ENCODE measurements at places on chromosomes 11 and 22.

- DNase-seq = no peak
Measured at GRCh38 chr11:34044664-34045485, 6.7 kb upstream of the CAPRIN1 start.

DNA sequence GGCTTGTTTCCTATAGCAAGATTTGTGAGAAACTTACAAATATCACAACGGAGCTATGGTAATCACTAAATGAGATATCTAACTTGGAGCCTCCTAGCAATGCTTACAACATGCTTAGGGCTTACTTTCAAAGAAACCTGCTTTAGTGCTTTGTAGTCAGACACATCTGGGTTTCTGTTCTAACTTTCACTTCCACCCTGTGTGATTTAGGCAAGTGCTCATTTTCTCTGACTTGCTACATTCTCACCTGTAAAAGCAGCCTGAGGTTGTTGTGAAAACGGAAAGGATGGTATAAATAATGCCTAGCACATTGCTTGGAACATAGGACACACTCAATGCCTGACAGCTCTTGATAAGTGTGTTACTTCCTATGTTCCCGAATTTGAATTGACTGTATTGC is 45.6 kb downstream of the LRRC4C start:
- DNase-seq = no peak

- DNase-seq = peak; percentile 75
Measured at GRCh38 chr22:37552524-37553163, 7.6 kb upstream of the CDC42EP1 start.

DNA sequence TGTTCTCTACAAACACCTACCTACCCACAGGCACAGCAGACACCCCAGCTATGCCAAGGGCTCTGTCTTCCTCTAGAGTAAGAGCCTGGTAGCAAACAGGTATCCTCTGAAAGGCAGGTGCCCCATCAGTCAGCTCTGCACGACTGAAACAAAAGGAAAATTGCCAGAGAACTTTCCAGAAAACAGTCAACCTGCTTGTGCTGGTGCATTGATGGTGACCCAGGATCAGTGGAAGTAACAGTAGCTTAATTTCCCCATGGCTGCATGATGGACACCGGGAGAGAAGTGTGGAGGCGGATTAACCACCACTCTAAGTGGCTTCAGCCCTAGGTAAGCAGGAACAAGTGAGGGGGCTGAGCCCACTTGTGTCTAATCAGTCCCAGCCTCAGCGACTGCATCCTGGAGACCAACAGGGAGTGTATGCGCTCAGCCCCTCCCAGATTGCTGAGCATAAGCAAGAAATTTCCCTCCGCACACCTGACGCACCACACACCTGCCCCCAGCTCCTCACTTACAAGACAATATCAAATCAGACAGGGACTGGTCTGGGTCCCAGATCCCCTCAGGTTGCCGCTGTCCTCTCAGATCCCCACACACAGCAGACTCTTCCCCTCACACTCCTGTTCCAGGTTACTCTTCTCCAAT is 70.7 kb upstream of the IGLL5 start:
- no peak for DNase-seq

- peak; percentile 28 for DNase-seq
Measured at GRCh38 chr11:35363854-35364780, 55.2 kb downstream of the SLC1A2 start.

DNA sequence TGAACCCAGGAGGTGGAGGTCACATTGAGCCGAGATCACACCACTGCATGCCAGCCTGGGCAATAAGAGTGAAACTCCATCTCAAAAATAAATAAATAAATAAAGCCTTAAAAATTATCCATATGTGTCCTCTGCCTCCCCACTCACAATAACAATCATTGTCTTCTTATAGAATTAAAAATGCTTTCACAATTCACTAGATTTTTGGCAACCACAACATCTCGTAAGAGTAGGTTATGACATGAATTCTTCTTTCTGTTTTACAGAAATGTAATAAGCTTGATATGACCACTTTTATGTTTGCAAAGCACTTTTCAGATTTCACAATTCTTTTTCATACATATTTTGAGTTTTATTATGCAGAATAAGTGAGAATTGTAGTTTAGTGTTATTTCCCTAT is 54.5 kb upstream of the HSPA8 start:
- no peak for DNase-seq

GRCh38 chr11:112175599-112175952 is 264 bp downstream of the BCO2 start:
- DNase-seq = no peak

- DNase-seq = no peak
Measured at GRCh38 chr11:36041988-36042611, 98.2 kb downstream of the LDLRAD3 start.

DNA sequence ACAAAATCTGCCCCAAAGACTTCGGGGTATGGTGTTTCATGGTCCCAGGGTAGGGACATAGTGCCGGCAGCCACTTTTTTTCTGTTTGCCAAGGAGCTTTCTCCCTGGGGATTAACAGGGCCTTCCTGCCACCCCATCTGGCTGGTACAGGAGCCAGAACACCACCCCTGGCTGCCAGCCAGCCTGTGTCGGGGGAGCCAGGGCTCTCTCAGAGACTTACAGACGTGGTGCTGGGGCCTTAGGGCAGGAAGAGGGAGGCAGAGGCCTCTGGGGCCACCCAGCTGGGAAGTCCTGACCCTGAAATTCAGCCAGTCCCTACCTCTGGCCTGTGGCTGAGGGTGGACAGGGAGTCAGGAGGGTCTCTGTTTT is 52.4 kb upstream of the CDON start:
- peak; percentile 60 for DNase-seq

GRCh38 chr11:118441770-118442275 is 5.5 kb downstream of the KMT2A start:
- no peak for DNase-seq

GRCh38 chr11:12478743-12479142 is 101.4 kb downstream of the PARVA start:
- DNase-seq = no peak

- DNase-seq = no peak
Measured at GRCh38 chr11:131787119-131787518, 416.7 kb downstream of the NTM start.

DNA sequence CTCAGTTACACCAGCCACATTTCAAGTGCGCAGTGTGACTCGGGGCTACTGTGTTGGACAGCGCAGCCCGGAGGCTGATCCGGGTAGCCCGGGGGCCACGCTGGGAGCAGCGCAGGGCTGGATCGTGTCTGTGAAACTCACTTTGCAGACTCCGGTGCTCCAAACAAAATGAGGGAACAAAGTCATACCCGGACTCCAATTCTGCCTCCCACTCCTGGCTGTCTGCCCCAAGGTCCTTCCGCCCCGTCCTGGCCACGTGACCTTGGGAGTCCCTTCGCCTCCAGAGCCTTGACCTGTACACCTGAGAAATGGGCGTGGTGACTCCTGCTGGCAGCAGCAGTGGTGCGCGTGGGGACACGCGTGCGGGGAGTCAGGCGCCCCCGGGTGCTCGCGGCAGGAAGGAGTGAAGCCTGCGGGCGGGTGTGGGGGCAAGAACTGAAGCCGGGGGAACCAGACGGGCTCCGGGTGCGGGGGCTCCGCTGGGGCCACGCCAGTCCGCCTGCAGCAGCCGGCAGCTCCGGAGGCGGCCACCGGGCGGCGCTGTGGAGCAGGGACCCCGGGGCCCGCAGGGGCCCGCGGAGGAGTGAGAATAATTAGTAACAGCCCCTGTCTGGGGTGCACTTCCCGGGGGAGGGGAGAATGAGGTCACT is 42.4 kb downstream of the KCNJ4 start:
- DNase-seq = no peak

DNA sequence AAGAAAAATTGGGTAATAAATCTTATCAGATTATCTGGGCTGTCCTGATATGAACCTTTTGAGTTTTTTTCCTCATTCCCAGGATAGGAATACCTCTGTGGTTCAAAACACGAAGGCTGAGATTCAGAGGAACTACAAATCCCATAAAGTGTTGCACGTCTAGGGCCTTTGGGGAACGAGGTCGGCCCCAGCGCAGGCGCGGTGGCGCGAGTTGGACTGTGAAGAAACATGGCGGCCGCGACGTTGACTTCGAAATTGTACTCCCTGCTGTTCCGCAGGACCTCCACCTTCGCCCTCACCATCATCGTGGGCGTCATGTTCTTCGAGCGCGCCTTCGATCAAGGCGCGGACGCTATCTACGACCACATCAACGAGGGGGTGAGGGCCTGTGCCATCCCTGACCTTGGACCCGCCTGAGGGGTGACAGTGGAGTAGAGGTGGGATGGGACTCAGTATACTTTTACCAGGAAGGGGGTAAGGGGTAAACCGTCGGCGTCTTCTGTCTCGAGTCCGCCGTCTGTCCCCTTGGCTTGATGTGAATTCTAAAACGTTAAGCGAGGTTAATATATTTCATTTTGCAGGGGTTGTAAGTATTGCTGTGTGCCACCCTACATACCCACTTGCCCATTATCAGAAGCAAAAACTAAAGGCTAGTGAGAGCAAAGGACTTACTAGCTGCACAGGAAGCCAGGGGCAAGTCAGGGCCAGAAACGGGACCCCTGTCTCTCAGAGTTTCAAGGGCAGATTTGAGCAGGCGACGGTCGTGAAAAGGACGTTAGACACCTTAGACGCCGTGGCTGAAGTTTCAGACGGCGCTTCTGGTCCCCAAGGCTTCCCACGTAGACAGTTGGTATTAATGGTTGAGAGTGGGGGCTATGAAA is at the start of gene UQCR10:
Gene UQCR10, plus strand, starts transcription at position 199 of the 881 bp plus-strand sequence. Its CDS starts 30 bp downstream, at position 229.
- DNase-seq = peak; percentile 91

DNA sequence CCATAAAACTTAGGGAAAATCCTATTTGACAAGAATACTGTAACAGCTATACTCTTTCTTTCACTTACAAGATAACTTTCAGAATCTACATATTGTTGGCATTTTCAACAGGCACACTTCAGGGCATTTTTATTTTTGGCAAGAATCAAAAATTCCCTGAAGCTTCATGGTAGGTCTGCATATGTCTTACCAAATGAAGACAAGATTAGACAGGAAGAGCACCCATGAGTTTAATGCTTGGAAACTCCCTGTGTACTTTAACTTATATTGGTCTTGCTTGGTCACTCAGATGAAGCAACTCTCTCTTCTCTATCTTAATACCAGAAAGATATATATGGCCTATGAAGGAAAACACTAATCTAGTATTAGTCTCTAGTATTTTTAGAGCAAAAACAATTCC is 137.7 kb downstream of the ATG16L2 start:
- no peak for DNase-seq

GRCh38 chr22:50691521-50691920 is 18.9 kb downstream of the SHANK3 start:
- no peak for DNase-seq

DNA sequence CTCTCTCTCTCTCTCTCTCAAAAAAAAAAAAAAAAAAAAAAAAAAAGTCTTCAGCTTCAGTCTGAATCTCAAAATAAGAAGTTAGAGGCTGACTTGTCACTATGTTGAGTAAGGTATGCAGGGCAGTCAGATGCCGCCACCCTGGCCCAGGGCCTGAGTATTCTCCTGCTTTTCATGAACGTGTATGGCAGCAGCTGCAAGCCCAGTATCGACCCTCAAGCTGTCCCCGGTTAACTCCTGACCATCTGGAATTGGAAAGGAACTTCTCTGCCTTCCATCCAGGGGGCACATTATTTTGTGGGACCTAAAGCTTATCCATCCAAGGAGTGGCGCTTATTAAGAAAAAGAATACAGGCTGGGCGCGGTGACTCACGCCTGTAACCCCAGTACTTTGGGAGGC is 11.4 kb downstream of the MRGPRD start:
- no peak for DNase-seq

DNA sequence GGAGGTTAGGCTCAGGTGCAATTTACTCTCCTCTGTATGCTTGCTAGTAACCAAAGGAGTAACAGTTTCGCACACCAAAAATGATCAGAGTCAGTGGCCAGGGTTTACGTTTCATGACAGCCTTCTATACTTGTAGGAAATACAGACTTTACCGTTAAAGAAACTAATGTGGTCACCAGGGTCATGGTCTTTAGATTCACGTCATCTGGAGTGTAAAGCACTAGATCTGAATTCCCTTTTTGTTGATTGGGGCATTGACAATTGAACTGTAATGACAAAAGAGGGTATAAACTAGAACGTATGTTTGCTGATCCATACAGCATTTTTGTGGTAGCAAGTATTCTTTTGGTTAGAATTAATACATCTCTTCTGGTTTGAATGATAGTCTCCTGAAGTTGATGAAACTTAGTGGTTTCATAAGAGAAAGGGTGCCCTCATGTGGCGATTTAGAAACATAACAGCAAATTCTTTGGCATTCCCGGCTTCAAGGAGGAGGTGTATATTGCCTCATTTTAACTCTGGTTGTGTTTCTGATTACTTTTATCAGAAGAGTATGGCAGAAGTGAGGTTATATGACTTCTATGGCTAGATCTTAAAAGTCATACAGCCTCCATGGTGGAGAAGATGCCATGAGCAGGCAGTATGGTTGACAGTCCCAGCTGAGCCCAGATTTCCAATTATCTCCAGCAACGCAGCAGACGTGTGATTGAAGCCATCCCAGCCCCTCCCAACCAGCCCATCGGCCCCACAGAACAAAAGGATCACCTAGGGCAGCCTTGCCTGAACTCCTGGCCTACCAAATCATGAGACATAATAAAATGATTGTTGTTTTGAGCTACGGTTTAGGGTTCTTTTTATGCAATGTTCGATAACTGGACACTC is 35.1 kb downstream of the MMP7 start:
- DNase-seq = no peak

DNA sequence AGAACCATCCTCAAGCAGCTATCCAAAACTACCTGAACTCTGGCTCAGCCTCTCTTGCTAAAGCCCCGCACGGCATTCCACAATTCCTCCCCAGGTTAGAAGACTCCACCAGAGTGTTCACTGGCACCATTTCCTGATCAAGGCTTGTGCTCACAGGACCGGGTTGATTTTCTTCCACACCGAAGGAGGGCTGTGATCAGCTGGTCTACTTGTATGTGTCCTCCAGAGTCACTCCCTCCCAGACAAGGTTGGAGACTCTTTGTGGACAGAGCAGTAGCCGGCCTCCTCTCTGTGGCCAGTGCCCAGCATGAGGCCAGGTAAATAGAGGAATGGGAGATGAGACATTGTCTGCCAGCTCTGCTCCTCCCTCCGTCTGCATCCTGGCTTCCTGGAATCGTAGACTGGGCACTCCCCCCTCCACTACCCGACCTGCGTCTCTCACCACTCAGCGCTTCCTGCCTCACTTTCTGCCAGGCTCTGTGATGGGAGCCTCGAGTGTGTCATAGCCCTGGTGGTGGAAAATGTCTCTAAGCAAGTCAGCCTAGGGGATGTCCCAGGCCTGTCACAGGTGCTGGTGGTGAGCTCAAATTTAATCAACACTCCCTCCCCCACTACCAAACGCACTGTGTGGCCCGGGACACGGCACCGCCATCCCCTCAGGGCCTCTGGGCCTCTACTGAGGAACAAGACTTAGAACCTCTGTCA is 12.5 kb upstream of the TMPRSS6 start:
- no peak for DNase-seq

DNA sequence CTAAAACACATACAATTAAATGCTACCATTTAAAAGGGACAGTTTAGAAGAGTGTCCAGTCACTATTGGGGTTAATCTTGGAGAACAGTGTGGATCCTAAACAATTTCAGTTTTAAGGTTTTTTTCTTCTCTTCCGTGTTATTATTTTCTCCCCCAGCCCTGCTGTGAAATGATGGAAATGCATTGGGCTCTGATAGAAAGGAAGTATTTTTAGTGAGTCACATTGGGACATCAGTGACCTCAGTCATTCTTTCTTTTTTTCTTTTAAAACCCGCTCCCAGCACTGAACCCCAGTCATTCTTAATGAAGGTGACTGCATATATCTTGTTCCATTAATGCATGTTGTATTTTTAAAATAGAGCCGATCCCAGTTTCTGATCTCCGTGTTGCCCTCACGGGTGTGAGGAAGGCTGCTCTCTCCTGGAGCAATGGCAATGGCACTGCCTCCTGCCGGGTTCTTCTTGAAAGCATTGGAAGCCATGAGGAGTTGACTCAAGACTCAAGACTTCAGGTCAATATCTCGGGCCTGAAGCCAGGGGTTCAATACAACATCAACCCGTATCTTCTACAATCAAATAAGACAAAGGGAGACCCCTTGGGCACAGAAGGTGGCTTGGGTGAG is 93.2 kb upstream of the OR4B1 start:
- no peak for DNase-seq

Measured in left lung (tissue), 14 donors.